ENCODE measurements at places on chromosomes 1 and 21. TPM values are rescaled to one million over a fixed set of nuclear protein-coding genes. Genes with fewer than 3 reads are reported as not detected.
A peak's percentile ranks its signal among the peaks of the same experiment; 100 is the strongest.

- peak; percentile 13 for DNase-seq
Observed at GRCh38 chr21:17513214-17514123, 626 bp downstream of the CXADR start.

The ABCB10 gene
- 53.6 TPM for total RNA-seq

The DIRAS3 gene
- total RNA-seq = 31.6 TPM

The MYOG gene
- total RNA-seq = not detected

- DNase-seq = no peak
Observed at GRCh38 chr1:223674119-223674890, 8.8 kb upstream of the CAPN8 start.

The ILDR2 gene
- total RNA-seq = 0.16 TPM

DNA sequence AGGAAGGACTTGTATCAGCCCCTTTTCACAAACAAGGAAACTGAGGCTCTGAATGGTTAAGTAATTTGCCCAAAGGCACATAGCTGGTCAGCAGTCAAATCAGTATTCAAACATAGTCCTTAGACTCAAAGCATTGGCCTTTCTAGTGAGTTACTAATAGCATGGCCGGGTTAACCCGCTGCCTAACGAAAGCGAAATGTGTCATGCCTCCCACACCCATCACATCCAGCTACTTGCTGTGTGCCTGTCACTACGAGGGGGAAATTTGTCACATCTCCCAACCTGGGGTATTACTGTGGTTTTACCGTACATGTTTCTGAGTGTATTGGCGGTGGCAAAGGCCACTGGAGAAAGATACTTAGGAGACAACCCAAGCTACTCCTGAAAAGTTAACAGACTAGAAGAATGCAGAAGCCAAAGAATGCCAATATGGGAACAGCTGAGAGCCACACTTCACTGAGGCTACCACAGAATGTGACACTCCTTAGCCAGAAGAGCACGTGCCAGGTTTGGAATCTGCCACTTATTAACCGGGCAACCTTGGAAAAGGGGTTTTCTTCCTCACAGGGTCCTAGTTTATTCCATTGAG, 363.5 kb downstream of the KCNH1 start:
- no peak for DNase-seq

GRCh38 chr1:210260096-210260495, 27.5 kb downstream of the SERTAD4 start:
- DNase-seq = no peak

The DEPDC1 gene
- 24.0 TPM for total RNA-seq

DNA sequence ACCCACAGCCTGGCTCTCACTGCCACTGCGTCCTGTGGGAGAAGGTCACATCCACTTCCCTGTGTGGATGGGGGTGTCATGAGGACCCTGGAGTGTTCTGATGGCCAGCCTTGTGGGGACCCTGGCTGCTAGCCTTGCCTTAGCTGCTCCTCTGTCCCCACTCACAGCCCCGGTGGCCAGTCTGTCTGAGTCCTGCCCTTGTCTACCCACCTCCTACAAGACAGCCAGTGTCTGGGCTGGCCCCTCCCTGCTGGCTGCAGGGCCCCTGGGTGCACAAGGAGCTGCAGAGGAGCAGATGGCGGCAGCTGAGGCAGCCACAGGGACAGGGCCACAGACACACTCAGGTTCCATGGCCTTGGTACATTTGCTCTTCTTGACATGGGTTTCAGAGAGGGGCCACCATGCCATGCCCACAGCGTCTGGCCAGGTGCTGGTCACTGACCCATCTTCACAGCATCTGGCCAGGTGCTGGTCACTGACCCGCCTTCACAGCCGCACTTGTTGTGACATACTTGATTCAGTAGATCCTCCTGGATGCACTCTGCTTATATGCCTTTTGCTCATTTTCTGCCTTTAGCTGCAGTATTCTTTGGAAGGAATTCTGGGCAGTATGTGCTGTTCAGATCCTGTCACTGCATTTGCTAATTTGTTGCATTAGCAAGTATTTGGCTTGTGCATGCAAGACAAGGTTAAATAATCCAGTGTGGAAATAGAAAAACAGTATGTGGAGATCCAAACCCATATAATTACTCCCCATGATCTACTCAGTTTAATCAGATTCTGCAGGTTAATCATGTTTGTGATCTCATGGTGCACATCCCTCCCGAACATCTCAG, 157.8 kb downstream of the PCBP3 start:
- no peak for DNase-seq
